ENCODE measurements at places on chromosomes 12 and 14. TPM values are rescaled to one million over a fixed set of nuclear protein-coding genes. Genes with fewer than 3 reads are reported as not detected.

DNA sequence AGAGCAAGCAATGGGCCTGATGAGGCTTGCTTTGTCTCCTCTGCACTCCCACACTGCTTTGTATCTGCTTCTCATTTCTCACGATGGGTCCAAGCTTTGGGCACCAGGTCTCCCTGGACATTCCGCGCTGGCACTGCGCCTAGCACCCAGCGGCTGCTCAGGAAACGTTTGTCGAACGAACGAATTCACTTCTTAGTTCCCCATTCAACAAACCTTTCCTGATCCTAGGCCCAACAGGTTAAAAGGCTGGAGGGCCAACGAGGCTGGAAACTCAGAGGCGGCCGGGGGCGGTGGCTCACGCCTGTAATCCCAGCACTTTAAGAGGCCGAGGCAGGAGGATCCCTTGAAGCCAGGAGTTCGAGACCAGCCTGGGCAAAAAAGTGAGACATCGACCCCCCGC is 1.0 kb upstream of the GLRX5 start:
- no peak for DNase-seq
- no peaks in the 10 kb centered on the region for H3K27me3 ChIP-seq
- no peaks in the 10 kb centered on the region for H3K36me3 ChIP-seq
- peak overlapping the region; percentile 23 for H3K4me3 ChIP-seq
- peak overlapping the region; percentile 74 for H3K27ac ChIP-seq

Gene ADCY6
- total RNA-seq = 37.7 TPM

Gene RAB35
- 22.0 TPM for total RNA-seq

DNA sequence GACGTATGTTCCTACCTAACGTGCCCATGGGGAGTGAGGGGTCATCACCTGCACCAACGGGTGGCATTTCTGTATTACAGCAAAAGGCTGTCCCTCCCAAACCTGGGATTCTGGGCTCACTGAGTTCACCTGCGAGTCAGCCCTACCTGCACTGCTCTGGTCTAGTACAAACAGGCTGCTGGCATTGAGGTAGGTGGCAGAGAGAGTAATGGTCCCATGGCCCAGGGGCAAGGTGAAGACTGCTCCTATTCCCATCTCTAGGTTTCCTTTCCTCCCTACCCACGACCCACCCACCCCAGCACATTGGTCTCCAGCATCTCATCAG is 421 bp downstream of the SUOX start:
- H3K36me3 ChIP-seq = no peaks in the 10 kb centered on the region
- no peaks in the 10 kb centered on the region for H3K27me3 ChIP-seq
- DNase-seq = peak; percentile 23
- peak overlapping the region; percentile 63 for H3K27ac ChIP-seq

DNA sequence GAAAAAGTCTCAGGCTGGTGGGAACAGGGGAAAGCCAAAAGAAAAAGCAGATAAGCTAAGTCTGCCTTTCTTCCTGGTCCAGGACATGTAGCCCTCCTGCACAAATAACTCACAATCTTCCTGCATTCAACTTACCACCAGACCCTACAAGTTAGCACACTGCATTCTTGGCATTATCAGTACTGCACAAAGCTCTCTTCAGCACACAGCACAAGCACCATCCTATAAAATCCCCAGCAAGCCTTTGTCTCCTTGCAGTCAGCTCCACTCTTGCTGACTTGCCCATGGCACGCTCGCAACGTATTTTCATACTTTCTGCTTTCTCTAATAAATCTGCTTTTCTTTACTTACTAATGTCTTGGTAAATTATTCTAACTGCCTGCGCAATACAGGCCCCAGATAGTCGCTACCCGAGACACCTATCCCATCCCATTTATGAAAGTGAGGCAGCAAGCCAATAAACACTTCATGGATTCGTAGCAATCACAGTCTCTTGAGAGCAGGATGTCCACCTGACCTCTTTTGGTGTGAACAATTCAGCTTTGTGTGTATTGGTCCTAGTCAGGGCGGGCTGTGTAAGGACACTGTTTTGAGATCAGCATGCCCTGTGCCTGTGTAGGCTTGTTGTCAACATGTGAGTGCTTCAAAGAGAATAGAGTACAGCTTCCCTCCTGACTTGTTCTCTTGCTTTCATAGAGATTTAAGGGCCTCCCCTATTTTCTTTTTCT is 49.0 kb downstream of the TMEM117 start:
- no peaks in the 10 kb centered on the region for H3K36me3 ChIP-seq
- no peak for DNase-seq
- H3K4me1 ChIP-seq = peaks cover 12% of the 10 kb centered on the region

DNA sequence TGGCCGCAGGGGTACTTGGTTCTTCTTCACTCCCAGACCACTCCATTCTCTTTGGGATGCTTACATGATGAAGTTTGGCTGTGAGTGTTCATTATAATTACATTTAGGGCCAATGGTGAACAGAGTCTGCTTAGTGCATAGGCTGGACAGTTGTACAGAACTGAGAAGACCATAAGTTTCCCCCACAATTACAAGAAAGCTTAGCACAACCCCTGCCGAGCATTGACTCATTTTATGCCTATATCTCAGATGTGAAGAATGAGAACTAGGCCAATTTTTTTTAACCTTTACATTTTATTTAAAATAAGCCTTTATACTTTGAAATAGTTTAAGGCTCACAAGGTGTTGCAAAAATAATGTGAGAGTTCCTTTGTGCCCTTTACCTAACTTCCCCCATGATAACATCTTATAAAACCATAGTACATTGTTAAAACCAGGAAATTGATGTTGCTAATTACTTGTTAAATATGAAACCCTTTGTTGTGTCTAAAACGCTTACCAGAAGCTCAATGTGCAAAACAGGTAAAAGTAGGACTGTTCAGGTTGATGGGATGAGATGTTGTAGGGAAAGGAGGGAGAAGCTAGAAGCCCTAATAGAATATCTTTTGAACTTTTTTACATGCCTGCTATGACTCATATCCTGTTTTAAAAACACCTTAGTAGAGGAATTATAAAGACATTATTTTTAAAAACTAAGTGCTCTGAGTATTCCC is 47.2 kb downstream of the ALDH1L2 start:
- no peak for DNase-seq
- no peak overlapping the region for H3K4me3 ChIP-seq
- no peak overlapping the region for H3K27ac ChIP-seq
- no peaks in the 10 kb centered on the region for H3K27me3 ChIP-seq
- H3K36me3 ChIP-seq = no peaks in the 10 kb centered on the region

Gene HVCN1
- total RNA-seq = 1.8 TPM

DNA sequence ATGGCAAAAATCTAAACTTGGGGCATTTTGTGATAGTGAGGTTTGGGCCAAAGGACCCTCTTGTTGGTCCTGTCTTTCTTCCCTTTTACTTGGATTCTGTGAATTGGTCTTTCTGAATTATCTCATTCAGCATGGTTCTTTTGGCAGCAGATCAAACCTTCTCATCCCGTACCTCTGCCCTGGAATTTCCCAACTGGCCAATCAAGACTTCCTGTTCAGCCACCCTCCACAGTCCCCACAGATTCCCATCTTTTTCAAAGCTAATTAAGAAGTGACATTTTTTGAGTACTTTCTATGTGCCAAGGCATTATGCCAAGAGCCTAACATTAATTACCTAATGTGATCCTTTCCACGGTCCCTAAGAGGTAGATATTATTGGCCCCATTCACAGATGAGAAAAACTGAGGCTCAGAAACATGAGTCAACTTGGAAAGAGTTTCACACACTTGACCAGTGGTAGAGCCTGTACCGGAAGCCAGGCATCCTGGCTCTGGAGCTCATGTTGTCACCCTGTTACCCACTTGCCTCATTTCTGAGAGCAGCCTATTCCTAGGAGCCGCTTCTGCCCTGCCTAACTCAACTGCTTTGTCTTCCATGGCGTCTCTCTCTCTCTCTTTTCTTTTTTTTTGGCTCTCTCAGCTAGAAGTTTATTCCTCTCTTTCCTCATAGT is 135.9 kb downstream of the C12orf75 start:
- peaks cover 3% of the 10 kb centered on the region for H3K4me1 ChIP-seq
- no peaks in the 10 kb centered on the region for H3K27me3 ChIP-seq
- no peak overlapping the region for H3K4me3 ChIP-seq
- DNase-seq = no peak

Gene GNS
- 199 TPM for total RNA-seq

Gene LAG3
- 0.52 TPM for total RNA-seq

GRCh38 chr14:74886001-74886400 is 4.3 kb downstream of the DLST start:
- no peaks in the 10 kb centered on the region for H3K27me3 ChIP-seq
- H3K27ac ChIP-seq = no peak overlapping the region
- H3K4me1 ChIP-seq = peaks cover 22% of the 10 kb centered on the region
- no peak overlapping the region for H3K4me3 ChIP-seq

Gene CD163L1
- 0.84 TPM for total RNA-seq
